Activated CD4-positive, alpha-beta memory T cell treated with anti-CD3 and anti-CD28 coated beads, Interleukin-2, amount 10 ng/mL, durations not matched to agents 7 days and 5 days (primary cell): ENCODE measurements at places on chromosomes 13 and 19. TPM values are rescaled to one million over a fixed set of nuclear protein-coding genes. Genes with fewer than 3 reads are reported as not detected.

The DIRAS1 gene
- total RNA-seq, result not detected

The ZNF491 gene
- total RNA-seq, result 0.80 TPM

The LRP3 gene
- not detected for total RNA-seq

The SLC10A2 gene
- total RNA-seq, result not detected

The RDH8 gene
- total RNA-seq, result not detected

The ZNF492 gene
- total RNA-seq, result 1.2 TPM

DNA sequence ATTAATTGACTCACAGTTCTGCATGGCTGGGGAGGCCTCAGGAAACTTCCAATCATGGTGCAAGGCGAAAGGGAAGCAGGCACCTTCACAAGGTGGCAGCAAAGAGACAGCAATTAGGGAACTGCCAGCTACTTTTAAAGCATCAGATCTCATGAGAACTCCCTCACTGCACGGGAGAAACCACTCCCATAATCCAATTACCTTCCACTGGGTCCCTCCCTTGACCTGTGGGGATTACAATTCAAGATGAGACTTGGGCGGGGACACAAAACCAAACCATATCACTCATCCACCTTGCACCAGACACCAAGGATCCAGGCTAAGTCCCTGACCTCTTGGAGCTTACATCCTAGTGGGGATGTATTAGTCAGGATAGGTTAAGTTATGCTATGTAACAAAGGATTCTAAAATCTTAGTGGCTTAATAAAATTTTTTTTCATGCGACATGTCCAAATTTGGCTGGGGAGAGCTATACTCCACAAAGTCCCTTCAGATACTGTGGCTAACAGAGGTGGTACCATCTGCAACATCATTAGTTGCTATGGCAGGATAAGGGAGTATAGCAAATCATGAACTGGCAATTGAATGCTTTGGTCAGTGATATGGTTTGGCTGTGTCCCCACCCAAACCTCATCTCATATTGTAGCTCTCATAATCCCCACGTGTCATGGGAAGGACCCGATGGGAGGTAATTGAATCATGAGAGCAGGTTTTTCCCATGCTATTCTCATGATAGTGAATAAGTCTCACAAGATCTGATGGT lies 8.3 kb upstream of the FAM187B start:
- H3K4me3 ChIP-seq, result no peak overlapping the region
- peaks cover 14% of the 10 kb centered on the region for H3K27me3 ChIP-seq
- peaks cover 14% of the 10 kb centered on the region for H3K36me3 ChIP-seq
- peaks cover 25% of the 10 kb centered on the region for H3K4me1 ChIP-seq
- no peak overlapping the region for H3K27ac ChIP-seq
- DNase-seq, result peak; percentile 30

- peak overlapping the region; percentile 78 for H3K27ac ChIP-seq
- H3K4me1 ChIP-seq, result peaks cover 46% of the 10 kb centered on the region
- no peaks in the 10 kb centered on the region for H3K27me3 ChIP-seq
- H3K4me3 ChIP-seq, result peak overlapping the region; percentile 96
These were observed 592 bp downstream of the CLPTM1 start for GRCh38 chr19:44955505-44956439.

- no peaks in the 10 kb centered on the region for H3K27me3 ChIP-seq
- DNase-seq, result no peak
- H3K36me3 ChIP-seq, result no peaks in the 10 kb centered on the region
- no peak overlapping the region for H3K27ac ChIP-seq
- H3K4me3 ChIP-seq, result no peak overlapping the region
These were observed 9.4 kb downstream of the USHBP1 start for GRCh38 chr19:17255150-17255621.

GRCh38 chr13:61884830-61885229 lies 469.2 kb upstream of the PCDH20 start:
- no peak overlapping the region for H3K4me3 ChIP-seq
- H3K36me3 ChIP-seq, result no peaks in the 10 kb centered on the region
- H3K4me1 ChIP-seq, result no peaks in the 10 kb centered on the region
- H3K27me3 ChIP-seq, result no peaks in the 10 kb centered on the region

DNA sequence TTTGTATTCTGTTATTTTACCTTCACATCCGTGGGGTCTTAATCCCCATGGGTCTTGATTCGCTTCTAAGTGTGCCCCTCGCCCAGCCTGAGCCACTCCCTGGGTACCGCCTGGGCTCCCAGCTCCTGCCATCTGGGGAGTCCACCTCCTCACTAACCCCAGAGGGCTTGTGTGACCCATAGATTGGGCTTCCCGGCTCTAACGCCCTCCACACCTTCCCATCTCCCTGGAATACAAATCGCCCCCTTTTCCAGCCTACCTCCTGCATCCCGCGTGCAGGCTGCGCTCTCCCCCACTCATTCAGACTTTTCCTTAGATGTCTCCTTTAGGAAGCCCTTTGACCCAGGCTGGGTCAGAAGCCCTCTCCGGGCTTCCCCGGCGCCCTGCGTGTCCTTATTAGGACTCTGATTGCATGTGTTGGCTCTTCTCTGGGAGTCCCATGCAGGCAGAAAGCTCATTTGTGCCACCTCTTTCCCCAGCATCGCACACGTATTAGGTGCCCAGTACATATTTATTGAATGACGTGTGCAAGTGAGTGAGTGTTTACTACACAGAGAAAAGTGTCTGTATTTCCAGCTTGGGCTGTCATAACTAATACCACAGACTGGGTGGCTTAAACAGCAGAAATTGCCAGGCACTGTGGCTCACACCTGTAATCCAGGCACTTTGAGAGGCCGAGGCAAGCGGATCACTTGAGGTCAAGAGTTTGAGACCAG lies 757 bp downstream of the CCDC124 start:
- H3K36me3 ChIP-seq, result no peaks in the 10 kb centered on the region
- peak overlapping the region; percentile 87 for H3K27ac ChIP-seq
- peak overlapping the region; percentile 81 for H3K4me3 ChIP-seq
- DNase-seq, result no peak
